ENCODE measurements at places on chromosomes 2 and 18.
A peak's percentile ranks its signal among the peaks of the same experiment; 100 is the strongest.

GRCh38 chr18:62144338-62144737, 42.5 kb downstream of the PIGN start:
- no peak for DNase-seq

- DNase-seq, result no peak
Observed at GRCh38 chr2:225725726-225726125, 326.2 kb downstream of the NYAP2 start.

GRCh38 chr2:173193925-173194324, 118.3 kb downstream of the MAP3K20 start:
- DNase-seq, result no peak

- no peak for DNase-seq
Observed at GRCh38 chr2:205245652-205246051, 436.6 kb upstream of the NRP2 start.

DNA sequence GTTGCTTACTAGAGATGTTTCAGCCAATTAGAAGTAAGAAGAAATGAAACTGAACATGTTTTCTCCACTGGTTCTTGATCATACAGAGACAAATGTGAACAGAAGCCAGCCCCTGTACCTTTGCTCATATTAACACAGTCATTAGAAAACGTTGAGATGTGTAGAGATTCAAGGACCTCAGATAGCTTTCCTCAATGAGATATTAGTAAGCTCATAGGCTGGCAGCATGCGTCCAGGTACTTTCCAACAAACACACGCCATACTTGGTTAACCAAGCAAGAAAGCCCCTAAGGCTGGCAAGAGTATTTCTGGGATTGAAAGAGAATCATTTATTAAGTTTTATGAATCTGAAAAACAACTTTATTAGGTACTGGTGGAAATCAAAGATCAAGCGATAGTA, 37.5 kb downstream of the SLC5A7 start:
- DNase-seq, result no peak

DNA sequence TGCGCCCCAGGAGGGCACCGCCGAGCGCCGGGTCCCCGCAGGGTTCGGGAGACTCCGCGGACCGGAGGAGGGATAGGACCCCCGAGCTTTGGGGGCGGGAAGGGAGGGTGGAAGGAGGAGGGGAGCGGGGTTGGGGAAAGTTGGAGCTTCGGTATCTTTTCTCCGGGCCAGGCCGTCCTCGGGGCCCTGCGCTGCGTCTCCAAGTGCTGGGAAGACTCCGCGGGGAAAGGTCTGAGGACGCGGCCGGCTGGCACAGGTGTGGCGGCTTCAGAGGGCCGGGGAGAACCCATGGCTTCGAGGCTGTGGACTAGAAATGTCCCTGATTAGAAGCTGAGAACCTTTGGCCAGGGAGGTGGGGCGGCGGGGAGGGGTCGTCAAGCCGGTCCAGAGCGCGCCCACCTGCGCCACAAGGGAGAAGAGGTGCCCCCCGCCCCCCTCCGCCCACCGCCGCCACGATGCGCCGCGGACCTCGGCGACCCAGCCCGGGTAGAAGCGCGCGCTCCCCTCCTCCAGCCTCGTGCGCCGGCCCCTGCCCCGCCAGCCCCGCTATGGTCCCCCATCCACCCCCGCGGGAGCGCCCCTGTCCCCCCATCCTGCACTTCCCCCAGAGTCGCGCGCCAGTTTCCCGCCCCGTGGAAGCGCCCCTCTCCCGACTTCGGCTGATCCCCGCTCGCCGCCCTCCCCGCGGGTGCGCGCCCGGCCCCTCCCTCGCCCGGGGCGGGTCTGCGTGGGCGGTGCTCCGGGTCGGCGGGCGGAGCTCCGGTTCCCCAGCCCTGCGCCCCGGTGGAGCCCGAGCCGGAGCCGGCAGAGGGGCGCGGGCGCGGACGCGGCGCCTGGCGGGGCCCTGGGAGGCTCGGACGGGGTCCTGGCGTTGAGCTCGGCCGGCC, at the start of gene SNTG2:
SNTG2 (plus strand) TSS at position 770 of the 887 bp plus-strand sequence. CDS start 148 bp downstream, outside the sequence.
- peak; percentile 69 for DNase-seq

DNA sequence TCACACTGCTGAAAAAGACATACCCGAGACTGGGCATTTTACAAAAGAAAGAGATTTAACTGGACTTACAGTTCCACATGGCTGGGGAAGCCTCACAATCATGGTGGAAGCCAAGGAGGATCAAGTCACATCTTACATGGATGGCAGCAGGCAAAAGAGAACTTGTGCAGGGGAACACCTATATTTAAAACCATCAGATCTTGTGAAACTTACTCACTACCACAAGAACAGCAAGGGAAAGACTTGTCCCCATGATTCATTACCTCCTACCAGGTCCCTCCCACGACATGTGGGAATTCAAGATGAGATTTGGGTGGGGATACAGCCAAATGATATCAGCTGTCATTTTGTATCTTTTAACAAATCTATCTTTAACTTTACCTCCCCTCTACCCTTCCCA, 251.1 kb upstream of the RASGRP3 start:
- DNase-seq, result no peak

GRCh38 chr2:226411727-226412360, 387.8 kb downstream of the IRS1 start:
- DNase-seq, result no peak

GRCh38 chr2:61993422-61994024, 88.0 kb downstream of the COMMD1 start:
- DNase-seq, result no peak

DNA sequence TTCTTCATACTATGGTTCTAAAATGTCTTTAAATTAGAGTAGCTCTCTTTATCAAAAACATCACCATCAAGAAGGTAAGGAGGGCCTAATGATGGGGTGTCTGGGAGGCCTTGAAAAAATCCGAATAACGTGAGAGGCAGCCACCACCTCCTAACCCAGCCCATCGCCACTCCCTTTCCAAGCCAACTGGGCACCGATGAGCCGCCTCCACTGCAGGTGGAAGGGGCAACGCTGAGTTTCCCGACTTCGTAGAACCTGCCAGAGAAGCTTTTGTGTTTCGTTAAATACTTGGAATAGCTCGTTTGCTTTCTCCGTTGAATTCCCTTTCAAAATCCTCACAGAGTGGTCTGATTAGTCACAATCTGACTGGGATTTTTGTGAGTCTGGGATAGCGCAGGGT, 22.0 kb upstream of the RPL31 start:
- no peak for DNase-seq

DNA sequence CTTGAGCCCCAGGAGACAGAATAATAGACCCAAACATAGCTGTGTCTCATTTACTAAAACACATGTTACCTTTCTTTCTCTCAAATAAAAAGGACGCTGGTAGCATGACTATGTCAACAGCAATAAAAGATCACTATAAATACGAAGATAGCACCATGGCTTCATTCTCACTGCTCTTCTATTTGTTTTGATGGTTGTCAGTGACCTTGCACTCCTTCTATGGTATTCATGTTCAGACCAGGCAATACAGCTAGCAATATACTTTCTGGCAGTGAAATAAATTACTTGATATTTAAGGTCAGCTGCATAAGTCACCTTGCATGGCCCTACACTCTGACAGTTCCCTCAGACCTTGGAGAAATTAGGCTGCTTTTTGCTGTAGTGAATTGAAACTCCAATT, 263.2 kb upstream of the CDH7 start:
- no peak for DNase-seq

- no peak for DNase-seq
Observed at GRCh38 chr2:124395961-124396360, 370.9 kb downstream of the CNTNAP5 start.

DNA sequence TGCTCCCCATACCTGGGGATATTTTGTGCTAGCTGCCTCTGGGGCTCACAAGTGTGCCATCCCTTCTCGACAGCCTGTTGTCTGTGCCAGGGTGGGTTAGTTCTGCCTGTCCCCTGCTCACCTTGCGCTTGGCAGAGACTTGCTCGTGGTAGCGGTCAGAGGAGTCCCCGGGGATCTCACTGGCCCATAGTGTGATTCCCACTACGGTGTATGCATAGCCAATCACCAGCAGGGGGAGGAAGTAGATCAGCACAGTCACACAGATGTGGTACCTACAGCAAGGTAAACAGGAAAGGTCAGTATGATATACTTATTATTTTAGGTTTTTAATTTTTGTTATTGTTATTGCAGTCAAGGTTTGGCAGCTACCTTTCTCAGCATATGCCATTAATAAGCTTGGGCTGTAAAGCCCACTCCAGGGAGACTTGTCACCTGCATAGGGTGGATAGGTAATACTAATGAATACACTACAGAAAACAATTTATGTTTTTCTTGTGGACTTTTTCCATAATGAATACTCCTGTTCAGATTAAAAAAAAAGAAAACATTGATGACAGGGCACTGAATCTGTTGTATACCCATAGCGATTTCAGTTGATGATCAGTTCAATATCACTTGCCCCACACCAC, 95.2 kb downstream of the POLE4 start:
- DNase-seq, result no peak

GRCh38 chr18:37361335-37362157, 204.1 kb downstream of the CELF4 start:
- no peak for DNase-seq

DNA sequence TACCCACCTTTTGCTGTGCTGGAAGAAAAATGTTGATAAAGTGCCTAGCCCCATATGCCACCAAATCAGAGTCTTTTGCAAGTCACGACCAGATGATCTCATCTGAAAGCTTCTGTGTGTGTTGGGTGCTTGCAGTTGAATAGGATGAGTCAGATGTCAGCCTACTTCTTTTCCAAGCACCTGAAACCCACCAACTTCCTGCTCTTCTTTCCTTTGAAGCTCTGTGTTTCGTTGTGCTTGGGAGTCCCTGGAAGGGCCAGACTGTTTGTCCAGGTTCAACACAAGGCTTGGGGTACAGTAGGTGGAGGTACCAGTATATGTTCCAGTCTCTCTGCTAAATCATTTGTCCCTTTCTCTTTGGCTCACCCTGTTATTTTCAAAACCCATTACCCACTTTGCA, 36.8 kb upstream of the LCLAT1 start:
- peak; percentile 57 for DNase-seq

DNA sequence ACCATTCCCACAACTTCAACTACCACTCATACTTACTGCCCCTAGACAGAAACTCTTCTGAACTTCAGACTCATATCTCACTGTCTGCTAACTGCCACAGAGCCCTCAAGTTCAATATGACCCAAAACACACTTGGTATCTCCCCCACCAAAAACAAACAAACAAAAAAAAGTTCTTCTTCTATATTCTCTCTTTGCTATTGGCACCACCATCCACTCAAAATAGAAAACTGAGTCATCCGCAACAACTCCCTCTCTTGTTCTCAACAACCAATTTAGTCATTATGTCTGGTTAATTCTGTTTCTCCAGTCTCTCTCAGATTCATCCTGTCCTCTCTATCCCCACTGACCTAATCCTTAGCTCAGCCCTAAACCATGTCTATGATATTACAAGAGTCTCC, 7.2 kb upstream of the DCTN1 start:
- no peak for DNase-seq

DNA sequence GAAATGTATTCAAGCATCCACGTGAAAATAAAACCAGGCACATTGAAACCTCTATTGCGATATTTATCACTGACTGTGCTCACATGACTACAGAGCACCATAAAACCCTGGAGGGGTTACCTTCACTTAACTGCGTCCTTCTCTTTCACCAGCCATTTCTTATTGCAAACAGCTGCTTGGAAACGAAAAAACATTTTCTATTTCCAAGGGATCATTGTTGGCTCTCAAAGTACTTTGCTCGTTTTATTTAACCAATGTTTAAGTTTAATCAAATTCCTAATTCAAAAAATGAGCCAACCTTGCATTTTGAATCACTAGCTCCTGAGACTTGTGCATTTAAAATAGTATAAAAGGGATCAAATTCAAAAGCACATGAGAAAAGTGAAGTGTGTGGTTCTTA, 134.4 kb downstream of the OSR1 start:
- DNase-seq, result no peak

GRCh38 chr2:54456362-54456611, 160 bp downstream of the SPTBN1 start:
- no peak for DNase-seq

DNA sequence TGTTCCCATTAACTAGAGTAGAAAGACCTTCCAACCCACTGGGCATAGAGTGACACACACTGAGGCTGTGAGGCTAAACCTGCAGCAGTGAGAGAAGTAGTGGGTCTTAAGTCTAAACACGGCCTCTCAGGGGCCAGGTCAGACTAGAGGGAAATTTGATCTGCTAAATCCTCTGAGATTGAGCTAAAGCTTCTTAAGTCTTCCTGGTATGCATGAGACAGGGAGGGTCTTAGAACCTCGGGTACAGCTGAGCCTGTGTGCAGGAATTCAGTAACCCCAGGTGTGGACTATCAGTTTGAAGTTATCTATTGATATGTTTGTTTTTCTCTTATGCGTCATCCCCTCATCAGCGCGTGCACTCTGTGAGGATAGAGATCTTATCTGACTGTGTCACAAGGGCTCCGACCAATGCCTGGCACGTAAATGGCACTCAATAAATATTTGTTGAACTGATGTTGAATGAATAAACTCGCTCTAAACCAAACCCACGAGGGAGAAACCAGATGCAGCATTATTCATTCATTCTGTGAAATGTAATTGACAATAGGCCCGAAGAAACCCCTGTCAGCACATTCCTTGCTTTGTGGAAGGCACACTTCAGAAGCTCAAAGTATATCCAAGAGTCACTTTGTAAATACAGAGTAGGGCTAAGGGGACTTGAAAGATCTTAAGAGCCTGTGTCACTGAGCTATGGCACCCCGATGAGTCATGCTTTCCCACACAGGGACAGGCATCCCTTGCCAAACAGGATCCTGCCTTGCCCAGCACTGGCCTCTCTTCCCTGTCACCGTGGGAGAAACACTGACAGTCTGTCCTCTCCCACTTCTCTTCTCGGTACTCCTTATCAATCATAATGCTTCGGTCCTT, 21.7 kb upstream of the RAB10 start:
- no peak for DNase-seq

DNA sequence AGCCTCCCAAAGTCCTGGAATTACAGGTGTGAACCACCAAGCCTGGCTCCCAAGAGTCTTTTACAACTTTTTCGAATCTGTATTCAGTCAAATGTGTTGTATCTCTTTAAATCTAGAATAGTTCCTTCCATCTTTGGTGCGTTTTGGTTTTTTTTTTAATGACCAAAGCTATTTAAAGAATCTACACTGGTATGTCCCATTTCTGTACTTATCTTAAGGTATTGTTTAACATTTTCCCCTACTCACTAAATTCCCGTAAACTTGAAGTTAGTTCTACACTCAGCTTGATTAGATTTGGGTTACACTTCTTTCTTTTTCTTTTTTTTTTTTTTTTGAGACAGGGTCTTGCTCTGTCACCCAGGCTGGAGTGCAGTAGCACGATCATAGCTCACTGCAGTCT, 63.8 kb downstream of the TMEM237 start:
- DNase-seq, result no peak

DNA sequence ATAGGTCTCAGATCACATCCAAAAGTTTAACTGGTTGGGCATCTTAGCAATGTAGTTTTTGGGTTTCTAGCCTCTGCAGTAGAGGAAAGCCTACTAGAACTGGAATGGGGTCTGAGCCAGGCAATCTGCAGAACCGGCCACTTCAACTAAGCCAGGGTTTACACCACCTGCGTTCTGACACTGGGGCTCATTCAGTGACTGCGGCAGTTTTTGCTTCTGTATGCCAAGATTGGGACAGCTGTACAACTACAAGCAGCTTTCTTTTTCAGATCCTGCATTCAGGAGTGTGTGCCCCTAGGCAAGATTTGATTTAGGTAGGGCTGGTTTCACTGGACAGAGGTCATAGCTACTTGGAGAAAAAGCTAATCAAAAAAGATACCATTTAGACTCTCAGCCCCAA, 43.7 kb upstream of the IGFBP5 start:
- no peak for DNase-seq

- no peak for DNase-seq
Observed at GRCh38 chr2:215878476-215879063, 134.8 kb downstream of the MREG start.
